ENCODE measurements at places on chromosomes 3 and 15.

GRCh38 chr3:56795829-56796185 is 5.9 kb downstream of the ARHGEF3 start:
- DNase-seq, result no peak

- no peak for DNase-seq
Measured at GRCh38 chr3:14134291-14134690, 9.4 kb downstream of the TMEM43 start.

DNA sequence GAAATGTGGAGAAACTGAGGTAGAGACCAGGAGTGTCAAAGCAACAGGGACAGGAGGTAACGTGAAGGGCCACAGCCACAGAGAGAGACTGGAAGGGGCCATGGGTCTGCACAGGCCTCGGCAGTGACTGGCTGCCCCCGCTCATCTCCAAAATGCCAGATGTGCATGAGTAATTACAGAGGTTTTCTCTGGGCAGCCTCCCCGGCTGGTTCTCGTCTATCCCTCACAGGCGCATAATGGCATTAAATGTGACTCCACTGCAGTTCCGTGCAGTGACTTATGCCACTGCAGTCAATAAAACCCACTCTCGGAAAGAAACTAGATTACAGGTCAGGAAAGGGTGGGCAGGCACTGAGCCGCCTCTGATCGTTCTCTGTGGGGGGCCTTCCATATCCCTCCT is 74.7 kb downstream of the WDR76 start:
- no peak for DNase-seq

DNA sequence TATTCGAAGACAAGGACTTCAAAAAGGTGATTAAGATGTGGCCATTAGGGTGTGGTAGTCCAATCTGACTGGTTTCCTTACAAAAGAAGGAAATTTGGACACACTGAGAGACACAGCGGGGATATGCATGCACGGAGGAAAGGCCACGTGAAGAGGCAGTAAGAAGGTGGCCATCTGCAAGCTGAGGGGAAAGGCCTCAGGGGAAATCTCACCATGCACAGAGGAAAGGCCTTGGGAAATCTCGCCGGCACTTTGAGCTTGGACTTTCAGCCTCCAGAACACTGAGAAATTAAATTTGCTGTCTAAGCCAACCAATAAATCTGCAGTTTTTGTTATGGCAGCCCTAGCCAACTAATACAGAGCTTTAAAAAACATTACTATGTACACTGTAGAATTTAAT is 78.8 kb downstream of the DLG1 start:
- DNase-seq, result no peak

DNA sequence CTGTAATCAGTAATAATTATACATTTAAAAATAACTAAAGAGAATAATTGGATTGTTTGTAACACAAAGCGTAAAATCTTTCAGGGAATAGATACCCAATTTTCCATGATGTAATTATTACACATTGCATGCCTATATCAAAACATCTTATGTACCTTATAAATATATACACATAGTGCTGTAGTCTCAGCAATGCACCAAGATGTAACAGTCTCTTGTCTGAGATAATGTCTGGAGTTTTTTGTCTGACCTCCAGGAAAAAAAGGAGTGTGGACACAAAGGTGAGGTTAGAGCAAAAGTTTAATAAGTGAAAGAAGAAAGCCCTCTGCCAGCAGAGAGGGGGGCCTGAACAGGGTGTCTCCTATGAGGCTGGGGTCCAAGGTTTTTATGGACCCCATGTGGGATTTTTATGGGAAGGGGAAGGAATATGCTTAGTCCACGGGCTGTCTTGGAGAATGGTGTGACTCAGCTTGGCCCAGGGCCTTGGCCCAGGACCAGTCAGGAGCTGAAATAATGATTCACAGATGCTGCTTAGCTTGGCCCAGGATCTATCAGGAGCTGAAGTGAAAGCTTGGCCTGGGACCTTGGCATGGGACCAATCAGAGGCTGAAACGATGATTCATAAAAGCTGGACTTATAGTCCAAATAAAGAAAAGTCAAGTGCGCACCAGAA is 545.0 kb downstream of the ZPLD1 start:
- no peak for DNase-seq

DNA sequence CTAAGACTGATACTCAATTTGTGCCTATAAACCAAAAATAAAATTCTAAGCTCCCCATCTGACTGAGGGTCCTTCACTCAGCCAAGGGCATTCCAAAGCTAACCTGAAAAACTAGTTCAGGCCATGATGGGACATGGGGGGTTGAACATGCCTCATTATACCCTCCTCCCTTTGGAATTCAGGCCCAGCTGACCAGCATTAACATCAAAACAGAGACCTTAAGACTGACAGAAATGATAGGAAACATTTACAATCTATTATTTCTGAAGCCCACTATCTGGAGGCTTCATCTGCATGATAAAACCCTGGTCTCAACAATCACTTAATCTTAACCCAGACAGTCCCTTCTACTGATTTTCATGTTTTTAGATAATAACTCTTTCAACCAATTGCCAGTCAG is 140.4 kb downstream of the ANO10 start:
- DNase-seq, result no peak

DNA sequence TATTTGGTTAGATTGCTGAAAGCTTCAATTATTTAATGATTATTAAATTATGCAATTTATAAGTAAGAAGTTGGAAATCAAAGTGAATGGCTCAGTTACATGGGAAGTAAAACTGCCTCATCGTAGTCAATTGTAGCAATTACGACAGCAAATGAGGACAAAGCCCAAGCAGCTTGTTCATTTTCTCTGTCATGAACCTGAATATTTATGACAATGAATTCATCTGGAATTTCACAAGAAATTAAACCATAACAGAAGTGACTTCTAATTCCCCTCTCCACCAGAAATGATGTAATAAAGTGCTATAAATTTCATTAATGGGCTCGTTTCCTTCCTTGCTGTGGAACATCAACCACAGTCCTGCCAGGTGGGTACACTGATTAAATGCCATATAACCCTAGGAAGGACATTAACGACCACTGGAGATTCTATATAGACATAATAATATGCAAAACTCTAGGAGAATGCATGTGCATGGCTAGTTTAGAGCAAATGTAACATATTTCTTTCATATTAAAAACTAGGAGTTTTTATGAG is 273.8 kb upstream of the DCBLD2 start:
- no peak for DNase-seq

GRCh38 chr15:91737151-91737818 is 116.2 kb upstream of the SLCO3A1 start:
- no peak for DNase-seq

GRCh38 chr15:73856458-73857192 is 16.7 kb upstream of the TBC1D21 start:
- no peak for DNase-seq

- DNase-seq, result no peak
Measured at GRCh38 chr3:141273700-141274410, 42.2 kb downstream of the PXYLP1 start.
